Smooth muscle cell of bladder (primary cell): ENCODE measurements at places on chromosomes 7 and 10. TPM values are rescaled to one million over a fixed set of nuclear protein-coding genes. Genes with fewer than 3 reads are reported as not detected.

Gene SFRP5
- not detected in 2 replicates for total RNA-seq

Gene PNLIPRP1
- total RNA-seq: not detected in 2 replicates

Gene ANXA8L1
- 0.43 TPM in 1 of 2 replicates, not detected in the other for total RNA-seq

Gene TAX1BP1
- total RNA-seq: 100.0 and 123 TPM in 2 replicates

Gene PTPRZ1
- total RNA-seq: not detected in 2 replicates

Gene SPAM1
- not detected in 2 replicates for total RNA-seq

Gene PDLIM1
- 14.0 and 23.5 TPM in 2 replicates for total RNA-seq

Gene NACAD
- total RNA-seq: 0.71 and 0.83 TPM in 2 replicates

Gene FAM237B
- total RNA-seq: under 0.01 TPM in 1 of 2 replicates, not detected in the other

Gene UCMA
- total RNA-seq: not detected in 2 replicates

Gene LMOD2
- total RNA-seq: not detected in 2 replicates

Gene ASZ1
- total RNA-seq: not detected in 2 replicates

Gene CYP2W1
- 0.09 and 0.14 TPM in 2 replicates for total RNA-seq

Gene PAX4
- not detected in 2 replicates for total RNA-seq

Gene TWNK
- total RNA-seq: 4.0 and 4.1 TPM in 2 replicates

Gene HOXA13
- total RNA-seq: 5.7 and 7.9 TPM in 2 replicates

Gene MACC1
- 0.92 and 1.4 TPM in 2 replicates for total RNA-seq

Gene ACTL6B
- not detected in 2 replicates for total RNA-seq

Gene AZGP1
- 0.09 TPM in 1 of 2 replicates, not detected in the other for total RNA-seq

Gene BAIAP2L1
- 1.3 and 1.4 TPM in 2 replicates for total RNA-seq

Gene CYP2C9
- total RNA-seq: not detected in 2 replicates

Gene LIPF
- total RNA-seq: not detected in 2 replicates

Gene CALML3
- under 0.01 TPM in 1 of 2 replicates, not detected in the other for total RNA-seq

Gene GIMAP6
- 0.14 and 0.18 TPM in 2 replicates for total RNA-seq

Gene LRIT1
- not detected in 2 replicates for total RNA-seq

Gene CPN1
- total RNA-seq: not detected in 2 replicates

Gene OR9A2
- total RNA-seq: not detected in 2 replicates

Gene MAGI2
- 8.2 and 8.5 TPM in 2 replicates for total RNA-seq

Gene SUN3
- total RNA-seq: not detected in 2 replicates

Gene STAG3
- 0.28 TPM in 2 replicates for total RNA-seq

Gene CYP3A5
- 0.28 and 0.37 TPM in 2 replicates for total RNA-seq

Gene NUTM2E
- under 0.01 TPM in 1 of 2 replicates, not detected in the other for total RNA-seq

Gene TSPAN15
- 0.85 and 1.6 TPM in 2 replicates for total RNA-seq

Gene TMEM130
- 0.09 and 0.14 TPM in 2 replicates for total RNA-seq

Gene IDI2
- total RNA-seq: not detected in 2 replicates

Gene CTAGE15
- 0.14 and 0.18 TPM in 2 replicates for total RNA-seq

Gene HABP2
- not detected in 2 replicates for total RNA-seq

Gene MNX1
- total RNA-seq: not detected in 2 replicates

Gene ALOX5
- total RNA-seq: not detected in 2 replicates
